ENCODE measurements at places on chromosomes 2 and 18.

DNA sequence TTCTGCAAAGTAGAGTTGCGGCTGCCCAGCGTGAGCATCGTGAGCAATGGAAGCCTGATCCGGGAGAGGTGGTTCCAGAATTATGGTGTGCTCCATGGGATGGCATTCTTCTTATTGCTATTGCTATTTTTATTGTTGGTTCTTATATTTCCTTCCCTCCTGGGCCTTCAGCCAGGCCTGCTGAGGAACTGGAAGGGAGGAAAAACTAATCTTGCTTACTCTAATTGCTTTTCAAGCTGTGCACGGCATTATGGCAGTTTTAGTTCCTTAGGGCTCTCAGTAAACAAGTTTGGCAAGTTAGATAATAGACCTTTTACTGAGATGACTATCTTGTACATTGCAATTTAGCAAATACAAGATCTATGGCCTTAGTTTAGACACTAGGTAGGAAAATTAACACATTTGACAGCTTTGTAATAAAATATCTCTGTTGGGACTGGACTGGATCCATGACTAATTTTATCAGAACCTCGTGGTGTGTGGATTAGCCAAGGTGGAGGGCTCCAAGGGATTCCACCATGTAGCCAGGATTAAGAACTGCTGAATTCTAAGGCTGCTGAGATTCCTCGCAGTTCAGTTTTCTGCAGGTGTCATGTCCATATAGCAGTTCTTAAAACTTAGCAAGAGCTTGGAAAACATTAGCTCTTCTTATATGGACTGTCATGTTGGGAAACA lies 6.0 kb downstream of the RSAD2 start:
- DNase-seq, result no peak

DNA sequence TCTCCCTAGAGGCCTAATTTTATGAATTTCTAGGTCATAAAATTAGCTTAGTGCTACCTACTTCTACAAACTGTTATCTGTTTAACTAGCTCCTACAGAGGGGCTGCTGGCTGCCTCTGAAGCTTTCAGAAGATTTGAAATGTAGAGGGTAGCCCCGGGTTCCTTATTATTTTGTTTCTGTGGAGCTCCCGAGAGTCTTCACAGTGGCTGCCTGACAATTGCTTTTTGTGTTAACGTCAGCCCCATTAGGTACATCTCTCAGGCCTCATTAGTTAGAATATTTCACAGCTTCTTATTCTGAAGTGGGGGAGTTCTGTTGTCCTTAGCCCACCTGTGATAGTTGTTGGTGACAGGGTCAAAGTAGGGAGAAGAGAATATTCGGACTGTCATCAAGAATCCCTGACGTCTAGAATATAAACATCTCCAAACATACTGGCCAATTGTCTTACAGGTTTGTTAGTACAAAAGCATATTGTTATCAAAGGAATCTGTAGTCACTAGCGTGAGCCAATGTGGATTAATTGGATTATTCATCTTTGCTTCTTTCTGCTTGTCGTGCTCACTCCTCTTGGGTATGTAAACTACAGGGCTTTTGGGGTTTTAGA lies 77.5 kb downstream of the DIS3L2 start:
- DNase-seq, result no peak

GRCh38 chr2:229715895-229716507 lies 1.6 kb upstream of the DNER start:
- DNase-seq, result no peak

- peak; percentile 56 for DNase-seq
Observed at GRCh38 chr2:120861576-120862191, 126.0 kb downstream of the GLI2 start.

GRCh38 chr18:76889091-76889699 lies 66.8 kb downstream of the ZNF236 start:
- DNase-seq, result no peak

DNA sequence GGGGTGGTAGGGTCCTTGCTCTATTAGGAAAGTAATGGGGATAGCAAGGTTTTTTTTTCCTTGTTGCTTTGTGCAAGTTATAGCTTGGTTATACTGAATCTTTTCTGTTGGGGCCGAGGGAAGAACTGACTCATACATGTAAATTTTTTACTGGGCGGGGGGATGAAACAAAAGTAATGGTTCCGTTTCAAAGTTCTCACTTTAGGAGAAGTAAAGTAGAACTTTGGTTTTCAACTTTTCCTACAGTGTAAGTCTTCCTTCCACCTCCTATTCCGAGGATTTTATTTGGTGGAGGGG lies 1.1 kb downstream of the AFTPH start:
- DNase-seq, result no peak

DNA sequence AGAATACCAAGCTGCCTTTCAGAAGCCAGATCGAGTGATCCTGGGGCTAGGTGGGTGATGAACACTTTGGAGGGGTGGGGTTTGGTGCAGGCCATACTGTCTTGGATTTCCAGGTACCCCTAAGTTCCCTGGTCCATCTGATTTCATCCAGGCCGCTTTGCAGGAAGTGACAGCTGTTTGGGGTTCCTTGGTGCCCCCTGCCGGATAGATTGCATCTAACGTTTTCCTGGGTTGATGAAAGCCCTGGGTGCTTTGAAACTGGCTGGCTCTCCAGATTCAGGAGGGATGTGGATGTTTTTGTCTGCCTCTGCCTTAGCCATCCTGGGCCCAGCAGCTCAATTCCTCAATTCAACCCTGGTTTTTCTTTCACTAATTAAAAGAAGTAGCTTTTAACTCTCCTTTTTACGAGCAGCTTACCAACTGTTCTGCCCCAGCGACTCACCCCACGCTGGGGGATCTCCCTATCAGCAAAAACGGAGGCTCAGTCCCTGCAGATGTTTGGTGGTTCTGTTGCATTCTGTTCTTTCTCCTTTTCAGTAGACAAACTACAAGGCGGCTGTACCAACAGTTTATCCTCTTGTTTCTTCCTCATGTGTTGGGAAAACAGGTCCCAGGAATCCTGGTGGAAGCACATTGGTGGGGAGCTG lies 37.1 kb downstream of the ARHGEF4 start:
- peak; percentile 65 for DNase-seq

DNA sequence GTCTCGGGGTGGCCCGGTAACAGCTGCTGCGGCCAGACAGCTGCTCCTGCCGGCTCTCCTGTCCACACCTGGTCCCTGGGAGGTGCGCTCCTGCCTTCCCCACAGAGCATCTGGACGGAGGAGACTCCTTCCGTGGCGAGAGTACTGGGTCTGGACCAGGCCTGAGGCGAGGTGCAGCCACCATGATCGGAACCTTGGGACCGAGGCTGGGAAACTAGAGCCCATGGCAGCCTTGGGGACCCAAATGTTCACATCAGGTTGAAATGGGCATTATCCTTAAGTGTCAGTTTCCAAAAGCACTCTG lies 628 bp downstream of the GIGYF2 start:
- no peak for DNase-seq

GRCh38 chr2:109382951-109383350 lies 230.8 kb downstream of the SEPTIN10 start:
- DNase-seq, result peak; percentile 83

GRCh38 chr2:174236429-174236828 lies 11.9 kb downstream of the OLA1 start:
- no peak for DNase-seq

DNA sequence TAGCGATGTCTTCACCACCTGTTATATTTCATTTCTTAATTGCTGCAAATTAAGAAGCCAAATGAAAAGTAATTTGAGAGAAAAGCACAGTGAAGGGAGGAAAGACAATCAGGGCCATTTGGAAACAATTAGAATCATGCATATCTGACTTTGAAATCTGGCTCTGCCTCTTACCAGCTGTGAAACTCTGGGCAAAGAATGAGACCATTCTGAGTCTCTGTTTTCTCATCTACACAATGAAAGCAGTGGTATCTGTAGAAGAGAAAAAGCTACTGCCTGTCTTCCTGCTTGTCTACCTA lies 334.5 kb upstream of the CYRIA start:
- DNase-seq, result no peak

DNA sequence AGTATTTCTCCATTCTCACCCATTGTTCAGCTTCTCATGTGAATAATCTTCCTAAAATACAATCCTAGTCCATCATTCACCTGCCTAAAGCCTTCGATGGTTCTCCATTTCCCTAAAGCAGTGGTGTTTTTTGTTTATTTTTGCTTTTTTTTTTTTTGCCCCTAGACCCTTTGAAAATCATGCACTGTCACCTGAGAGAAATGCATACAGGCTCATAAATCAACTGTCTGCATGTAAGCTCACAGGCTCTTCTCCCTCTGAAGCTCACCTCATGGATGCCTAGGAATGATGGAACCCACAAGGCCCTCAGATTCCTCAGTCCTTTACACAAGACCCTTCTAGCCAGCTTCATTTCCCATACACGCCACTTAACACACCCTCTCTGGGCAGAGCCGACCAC lies 31.5 kb downstream of the B4GALT6 start:
- DNase-seq, result no peak

- peak; percentile 93 for DNase-seq
Observed at GRCh38 chr18:57806978-57807285, 3.8 kb upstream of the ATP8B1 start.

DNA sequence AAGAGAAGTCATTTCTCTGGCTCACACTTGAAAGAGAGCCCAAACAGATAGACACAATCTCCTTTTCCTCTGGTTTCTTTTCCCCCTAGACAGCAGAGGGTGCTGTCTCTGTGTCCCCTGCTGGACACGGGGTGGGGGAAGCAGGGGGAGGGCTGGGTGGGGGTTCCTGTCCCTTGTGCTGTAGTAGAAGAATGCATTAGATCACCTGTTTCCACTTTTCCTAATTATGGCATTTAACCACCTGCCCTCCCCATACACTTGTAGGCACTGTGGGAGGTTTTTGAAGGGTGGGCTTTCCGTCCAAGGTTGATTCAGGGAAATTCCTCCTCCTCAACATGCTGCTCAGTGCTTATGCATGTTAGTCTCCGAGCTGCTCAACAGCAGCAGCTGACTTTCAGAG lies 206.2 kb upstream of the EPAS1 start:
- DNase-seq, result peak; percentile 26

DNA sequence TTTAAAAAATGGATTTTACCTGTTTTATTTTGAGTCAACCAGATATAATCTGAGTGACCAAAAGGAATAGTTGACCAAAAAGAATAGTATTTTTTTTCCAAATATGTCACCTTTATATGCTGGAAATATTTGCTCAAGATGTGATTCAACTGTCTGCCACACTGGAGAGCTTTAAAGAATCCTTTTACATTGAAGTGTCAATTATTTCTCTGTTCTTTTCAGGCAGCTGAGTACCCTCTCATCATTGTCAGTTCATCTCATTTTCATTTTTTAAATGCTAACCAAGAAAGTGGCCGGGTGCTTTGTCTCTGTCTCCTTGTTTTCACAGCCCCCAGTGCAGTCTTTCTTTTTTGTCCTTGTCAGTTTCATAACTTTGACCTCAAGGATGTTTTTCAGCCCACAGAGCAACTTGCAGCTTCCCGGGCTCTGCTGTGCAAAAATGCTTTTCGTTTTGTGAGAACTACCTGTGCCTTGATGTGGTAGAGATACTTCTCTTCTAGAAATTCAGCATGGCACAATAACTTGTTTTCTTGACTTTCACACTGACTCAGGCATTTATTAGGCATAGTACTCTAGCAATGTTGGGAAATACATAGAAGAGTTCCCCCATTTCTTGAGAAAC lies 23.4 kb upstream of the CERS6 start:
- no peak for DNase-seq

DNA sequence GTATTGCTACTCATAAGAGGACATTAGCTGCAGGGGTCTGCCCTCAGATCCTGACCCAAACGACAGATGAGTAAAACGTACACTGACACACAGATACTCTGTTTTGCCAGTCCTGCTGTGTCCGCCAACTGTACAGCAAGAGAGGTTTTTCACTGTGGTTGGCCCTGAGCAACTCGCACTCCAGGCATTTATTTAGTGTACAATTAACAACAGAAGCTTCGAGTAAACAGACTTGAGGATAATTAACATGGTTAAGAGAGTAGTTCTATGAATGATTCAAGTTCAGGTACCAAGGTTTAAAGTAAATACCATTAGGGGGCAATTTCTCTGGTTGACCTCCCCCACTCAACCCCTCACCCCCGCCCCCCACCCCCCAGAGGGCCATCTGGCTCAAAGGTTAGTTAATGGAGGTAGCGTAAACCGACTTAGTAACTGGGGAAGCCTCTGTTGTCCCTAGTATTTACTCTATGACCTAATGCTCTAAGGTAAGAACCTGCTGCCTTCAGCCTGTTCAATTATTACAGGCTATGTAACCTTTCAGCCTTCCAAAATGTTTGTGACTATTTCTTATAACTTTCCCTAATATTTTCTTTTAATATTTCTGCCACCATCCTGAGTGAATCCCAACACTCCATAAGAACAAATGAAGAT lies 103.9 kb upstream of the XIRP2 start:
- no peak for DNase-seq

DNA sequence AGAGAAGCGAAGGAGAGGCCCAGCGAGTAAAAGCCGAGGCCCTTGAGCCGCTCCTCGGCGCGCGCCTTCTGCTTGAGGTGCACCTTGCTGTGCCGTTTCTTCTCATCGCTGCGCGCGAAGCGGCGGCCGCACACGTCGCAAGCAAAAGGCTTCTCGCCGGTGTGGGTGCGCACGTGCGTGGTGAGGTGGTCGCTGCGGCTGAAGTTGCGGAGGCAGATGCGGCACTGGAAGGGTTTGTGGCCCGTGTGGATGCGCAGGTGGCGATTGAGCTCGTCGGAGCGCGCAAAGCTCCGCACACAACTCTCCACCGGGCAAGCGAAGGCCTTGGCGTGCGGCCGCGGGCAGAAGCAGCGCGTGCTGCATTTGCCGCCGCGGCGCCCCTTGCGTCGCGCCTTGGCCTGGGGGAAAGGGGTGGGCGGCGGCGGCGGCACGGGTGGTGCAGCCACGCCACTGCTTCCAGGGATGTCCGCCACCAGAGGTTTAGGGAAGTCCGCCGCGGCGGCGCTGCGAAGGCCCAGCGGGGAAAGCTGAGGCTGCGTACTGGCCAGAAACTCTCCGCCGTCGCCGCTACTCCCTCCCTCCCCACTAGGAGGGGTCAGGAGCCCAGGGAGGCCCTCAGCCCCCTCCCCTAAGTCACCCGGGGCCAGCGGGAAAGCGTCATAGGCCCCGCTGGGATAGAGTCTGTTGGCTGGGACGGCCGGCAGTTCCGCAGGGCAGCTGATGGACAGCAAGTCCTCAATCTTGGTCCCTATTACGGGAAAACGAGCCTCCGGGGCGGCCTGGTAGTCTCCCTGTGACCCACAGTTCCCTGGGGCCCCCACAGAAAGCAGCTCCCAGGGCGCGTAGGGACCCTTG lies 1.7 kb downstream of the EGR4 start:
- DNase-seq, result no peak

DNA sequence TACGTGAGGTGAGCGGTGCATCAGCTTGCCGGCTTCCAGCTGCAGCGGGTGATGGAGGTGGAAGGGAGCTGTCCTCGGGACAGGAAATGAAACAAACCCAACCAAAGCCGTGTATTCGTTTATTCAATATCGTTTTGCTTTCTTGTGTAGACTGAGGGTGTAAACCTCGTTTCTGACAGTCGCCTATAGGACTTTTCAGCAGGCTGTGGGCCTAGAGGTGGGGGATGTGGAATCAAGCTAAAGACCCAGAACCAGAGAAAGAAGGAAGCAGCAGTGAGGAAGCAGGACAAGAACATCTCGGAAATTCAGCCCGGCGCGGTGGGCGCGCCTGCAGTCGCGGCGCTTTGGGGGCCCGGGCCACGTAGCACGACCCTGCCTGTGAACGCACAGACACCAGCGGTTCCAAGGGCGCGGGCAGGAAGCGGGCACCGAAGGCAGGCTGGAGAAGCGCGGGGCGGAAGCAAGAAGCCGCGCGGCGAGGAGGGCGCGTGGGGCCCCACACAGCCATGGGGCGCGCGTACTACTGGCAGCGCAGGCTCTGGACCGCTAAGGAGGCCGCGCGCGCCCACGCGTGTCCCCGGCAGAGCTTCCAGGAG lies 755 bp upstream of the ATP9B start:
- peak; percentile 17 for DNase-seq
